ENCODE measurements at places on chromosomes 3 and 15.
A peak's percentile ranks its signal among the peaks of the same experiment; 100 is the strongest.

DNA sequence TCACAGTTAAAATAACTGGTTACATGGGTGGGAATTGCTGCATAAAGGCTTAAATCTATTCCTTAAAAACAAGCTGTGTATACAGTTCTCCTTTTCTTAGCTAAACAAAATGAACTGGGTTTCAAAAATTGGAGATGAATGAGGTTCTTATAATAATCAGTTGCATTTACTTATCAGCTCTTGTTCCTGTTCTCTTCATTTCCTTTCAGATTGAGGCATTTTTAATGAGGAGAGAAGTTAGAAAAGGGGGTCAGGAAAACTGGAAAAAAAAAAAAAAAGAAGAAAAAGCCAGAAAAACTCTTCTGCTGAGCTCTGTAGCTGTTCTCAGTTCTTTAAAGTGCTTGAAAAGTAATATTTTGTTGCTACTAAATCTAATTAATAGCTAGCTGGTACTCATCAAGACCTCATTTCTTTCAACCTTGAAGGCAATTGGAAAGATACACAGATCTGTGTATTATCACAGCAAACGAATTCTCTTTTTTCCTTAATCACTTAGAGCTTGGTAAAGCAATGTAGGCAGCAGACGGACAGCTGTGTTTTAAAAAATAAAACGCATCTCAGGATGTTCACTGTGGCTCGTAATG lies 32.2 kb downstream of the PTPRG start:
- DNase-seq, result no peak

GRCh38 chr3:13235897-13236296 lies 162.7 kb upstream of the IQSEC1 start:
- no peak for DNase-seq

DNA sequence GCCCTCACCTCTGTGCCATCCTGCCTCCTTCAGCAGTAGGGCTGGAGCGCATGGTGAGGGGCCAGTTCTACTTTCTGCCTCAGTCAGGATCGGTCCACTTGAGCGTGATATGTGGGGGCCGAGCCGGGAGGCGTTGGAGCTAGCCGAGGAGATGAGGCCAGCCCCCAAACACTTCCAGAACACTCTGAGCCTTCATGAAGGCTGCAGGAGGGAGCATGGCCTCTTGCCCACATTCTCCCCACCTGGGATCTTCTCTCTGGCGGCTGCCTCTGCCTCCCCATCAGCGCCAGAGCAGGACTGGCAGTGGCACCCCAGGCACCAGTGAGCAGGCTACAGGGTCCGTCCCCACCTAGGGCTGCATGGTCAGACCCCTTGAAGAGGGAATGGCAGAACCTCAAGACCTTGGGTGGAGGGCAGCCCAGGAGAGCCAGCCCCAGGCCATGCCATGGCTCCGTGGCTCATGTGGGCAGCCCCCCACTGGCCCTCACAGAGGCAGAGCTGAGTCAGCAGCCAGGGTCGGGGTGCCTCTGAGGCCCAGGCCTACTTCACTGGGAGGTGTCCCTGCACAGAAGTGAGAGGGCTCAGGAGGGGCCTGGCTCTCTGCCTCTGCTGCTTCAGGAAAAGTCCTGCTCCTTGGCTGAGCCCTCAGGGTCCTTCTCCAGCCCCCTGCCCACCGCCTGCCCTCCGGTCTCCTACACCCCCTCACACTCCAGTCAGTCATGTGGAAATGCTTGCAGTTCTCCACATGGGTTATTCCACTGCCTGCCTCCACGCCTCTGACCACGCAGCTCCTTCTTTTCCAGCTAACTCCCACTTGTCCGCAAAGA lies 28.1 kb upstream of the CYP11A1 start:
- no peak for DNase-seq

DNA sequence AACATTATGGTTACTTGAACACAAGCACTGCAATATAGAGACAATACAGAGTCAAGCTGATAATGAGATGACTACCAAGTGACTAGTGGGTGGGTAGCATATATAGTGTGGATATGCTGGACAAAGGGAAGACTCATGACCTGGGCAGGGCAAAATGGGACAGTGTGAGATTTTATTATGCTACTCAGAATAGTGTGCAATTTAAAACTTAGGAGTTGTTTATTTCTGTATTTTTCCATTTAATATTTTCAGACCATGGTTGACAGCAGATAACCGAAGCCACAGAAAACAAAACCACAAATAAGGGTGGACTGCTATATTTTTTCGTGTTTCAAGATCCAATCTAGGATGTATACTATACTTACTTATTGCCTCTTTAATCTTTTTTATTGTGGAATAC lies 19.6 kb downstream of the GALK2 start:
- DNase-seq, result no peak

DNA sequence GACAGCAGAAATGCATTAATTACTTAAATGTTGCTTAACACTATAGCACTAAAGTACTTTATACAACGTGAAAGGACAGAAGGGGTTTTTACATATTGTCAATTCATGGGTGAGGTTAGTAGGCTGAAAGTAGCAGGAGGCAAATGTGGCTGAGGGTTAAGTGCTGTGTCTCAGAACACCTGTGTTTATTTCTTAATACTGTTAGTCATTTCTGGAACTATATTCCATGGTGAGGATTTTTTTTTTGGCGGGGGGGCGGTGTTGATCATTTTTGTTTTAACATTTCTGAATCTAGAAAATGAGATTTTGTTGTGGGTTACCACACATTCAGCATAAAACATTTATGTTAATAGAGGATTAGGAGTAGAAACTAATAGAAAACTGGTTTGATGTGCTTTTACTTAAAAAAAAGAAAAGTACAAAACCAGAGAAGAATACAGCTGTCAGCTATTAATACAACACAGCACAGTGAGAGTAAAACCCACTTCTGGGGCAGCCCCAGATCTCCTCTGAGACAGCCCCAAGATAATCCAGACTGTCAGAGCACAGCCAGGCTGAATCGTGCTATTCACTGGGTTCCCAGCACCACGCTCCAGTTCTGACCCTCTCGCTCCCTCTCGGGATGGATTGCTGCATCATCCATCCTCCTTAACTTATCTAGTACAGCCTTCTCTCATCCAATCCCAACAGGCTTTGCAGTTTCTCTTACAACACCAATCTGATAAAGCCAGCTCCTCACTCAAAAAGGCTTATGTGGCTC lies 307.7 kb downstream of the TUSC7 start:
- peak; percentile 12 for DNase-seq
